GM23338 (cell line): ENCODE measurements at places on chromosomes 3 and 15. TPM values are rescaled to one million over a fixed set of nuclear protein-coding genes. Genes with fewer than 3 reads are reported as not detected.

- no peak for DNase-seq
- H3K4me3 ChIP-seq: no peak overlapping the region
- H3K27me3 ChIP-seq: no peaks in the 10 kb centered on the region
- peaks cover 18% of the 10 kb centered on the region; the same call in 1 of the 2 replicates for H3K4me1 ChIP-seq
- no peaks in the 10 kb centered on the region for H3K36me3 ChIP-seq
Measured at GRCh38 chr3:72034986-72035385, 250.0 kb upstream of the PROK2 start.

DNA sequence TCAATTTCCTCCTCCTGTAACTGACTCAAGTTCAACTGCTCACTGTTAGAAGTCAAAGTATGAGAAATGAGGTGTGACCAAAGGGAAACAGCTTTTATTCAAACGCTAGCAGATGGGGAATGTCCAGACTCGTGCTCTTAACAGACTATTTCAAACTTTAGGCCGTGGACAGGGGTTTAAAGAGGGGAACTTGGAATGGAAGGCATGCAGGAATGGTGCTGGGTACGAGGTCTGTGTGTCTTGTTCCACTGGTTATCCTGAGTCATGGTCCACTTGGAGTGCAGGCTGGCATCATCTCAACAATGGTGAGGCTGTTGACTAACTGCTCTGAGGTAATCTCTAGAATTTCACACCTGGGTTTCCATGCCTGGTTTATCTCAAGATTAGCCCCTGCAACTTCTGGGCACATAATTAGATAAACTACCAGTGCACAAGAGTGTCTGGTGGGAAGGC, 22.9 kb upstream of the DNAAF4 start:
- no peak overlapping the region for H3K4me3 ChIP-seq
- no peaks in the 10 kb centered on the region for H3K4me1 ChIP-seq
- H3K36me3 ChIP-seq: no peaks in the 10 kb centered on the region

- H3K4me3 ChIP-seq: no peak overlapping the region
- H3K36me3 ChIP-seq: no peaks in the 10 kb centered on the region
- no peak overlapping the region for H3K27ac ChIP-seq
- H3K4me1 ChIP-seq: peaks cover 5% of the 10 kb centered on the region
- no peak for DNase-seq
Measured at GRCh38 chr3:9930804-9931418, 2.7 kb upstream of the CRELD1 start.

DNA sequence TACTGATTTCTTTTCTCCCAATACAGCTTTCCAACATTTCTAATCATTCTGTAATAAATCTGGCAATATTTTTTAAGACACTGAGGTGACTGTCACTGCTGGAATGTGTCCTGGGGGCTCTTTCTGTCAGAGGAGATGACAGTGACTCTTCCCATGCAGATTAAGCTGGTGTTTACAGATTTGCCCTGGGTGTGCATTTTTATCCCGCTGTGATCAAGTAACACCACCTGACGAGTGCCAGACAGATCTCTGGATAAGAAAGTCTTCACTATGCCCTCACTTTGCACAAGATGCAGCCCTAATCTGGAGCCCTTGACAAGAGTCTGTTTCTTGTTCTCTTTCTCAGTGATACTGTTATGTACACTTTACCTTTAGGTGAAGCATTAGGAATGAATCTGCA, 477.7 kb downstream of the ZIC1 start:
- no peaks in the 10 kb centered on the region for H3K4me1 ChIP-seq
- H3K27ac ChIP-seq: no peak overlapping the region
- no peaks in the 10 kb centered on the region for H3K27me3 ChIP-seq
- DNase-seq: no peak

GRCh38 chr3:118900737-118901525, 133.7 kb downstream of the IGSF11 start:
- no peak overlapping the region for H3K27ac ChIP-seq
- no peaks in the 10 kb centered on the region for H3K36me3 ChIP-seq
- DNase-seq: no peak
- H3K27me3 ChIP-seq: no peaks in the 10 kb centered on the region
- H3K4me3 ChIP-seq: no peak overlapping the region

- H3K36me3 ChIP-seq: no peaks in the 10 kb centered on the region
- no peak overlapping the region for H3K27ac ChIP-seq
- no peak overlapping the region for H3K4me3 ChIP-seq
- no peaks in the 10 kb centered on the region for H3K4me1 ChIP-seq
Measured at GRCh38 chr15:100537331-100537730, 8.6 kb upstream of the CERS3 start.

DNA sequence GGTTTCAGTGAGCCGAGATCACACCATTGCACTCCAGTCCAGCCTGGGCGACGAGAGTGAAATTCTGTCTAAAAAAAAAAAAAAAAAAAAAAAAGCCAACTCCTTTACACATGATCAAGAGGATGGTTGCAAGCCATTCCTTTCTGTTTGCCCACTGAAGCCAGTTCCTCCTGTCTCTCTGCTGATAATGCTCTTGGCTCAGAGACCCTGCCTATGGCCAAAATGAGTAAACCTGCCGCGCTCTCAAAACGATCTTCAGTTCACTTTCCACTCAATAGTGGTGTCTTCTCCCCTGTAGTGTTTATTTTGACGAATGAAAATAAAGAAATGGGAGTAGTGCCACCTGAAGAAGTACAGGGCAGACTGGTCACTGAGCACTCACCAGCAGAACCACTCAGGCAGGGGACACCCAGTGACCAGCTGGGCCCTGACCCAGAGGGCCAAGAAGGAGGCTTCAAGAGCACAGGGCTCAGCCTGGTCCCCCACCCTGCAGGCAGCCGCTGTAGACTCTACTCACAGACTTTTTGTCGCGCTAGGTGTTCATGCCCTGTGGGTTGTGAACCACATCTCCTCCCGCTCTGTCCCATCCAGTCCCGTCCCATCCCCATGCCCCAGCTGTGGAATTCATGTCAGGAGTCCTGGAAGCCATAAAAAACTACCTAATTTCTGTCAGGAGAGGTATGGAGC, 23.6 kb downstream of the GRAMD2A start:
- no peak overlapping the region for H3K27ac ChIP-seq
- H3K4me1 ChIP-seq: no peaks in the 10 kb centered on the region
- H3K4me3 ChIP-seq: no peak overlapping the region
- H3K36me3 ChIP-seq: no peaks in the 10 kb centered on the region
- DNase-seq: no peak

GRCh38 chr15:54064365-54064764, 86.1 kb downstream of the UNC13C start:
- no peak for DNase-seq
- H3K27ac ChIP-seq: no peak overlapping the region
- H3K36me3 ChIP-seq: 0 out of 2 replicates have a peak, but pooled peaks cover 3% of the 10 kb centered on the region
- no peak overlapping the region for H3K4me3 ChIP-seq
- H3K27me3 ChIP-seq: no peaks in the 10 kb centered on the region

DNA sequence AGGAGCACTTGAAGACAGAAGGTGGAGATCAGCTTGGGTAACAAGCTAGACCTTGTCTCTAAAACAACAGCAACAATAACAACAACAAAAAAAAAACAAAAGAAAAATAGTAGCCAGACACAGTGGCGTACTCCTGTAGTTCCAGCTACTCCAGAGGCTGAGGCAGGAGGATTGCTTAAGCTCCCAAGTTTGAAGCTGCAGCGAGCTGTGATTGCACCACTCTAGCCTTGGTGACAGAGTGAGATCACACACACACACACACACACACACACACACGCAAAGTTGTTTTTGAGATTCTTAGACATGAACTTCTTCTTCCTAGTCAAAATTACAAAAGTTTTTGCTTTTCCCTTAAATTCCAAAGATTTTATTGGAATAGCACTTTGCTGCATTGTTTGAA, 93.0 kb upstream of the IGSF10 start:
- DNase-seq: no peak
- H3K4me3 ChIP-seq: no peak overlapping the region
- H3K27me3 ChIP-seq: no peaks in the 10 kb centered on the region
- H3K4me1 ChIP-seq: peaks cover 9% of the 10 kb centered on the region
- no peaks in the 10 kb centered on the region for H3K36me3 ChIP-seq
- H3K27ac ChIP-seq: no peak overlapping the region

- no peaks in the 10 kb centered on the region for H3K27me3 ChIP-seq
- no peak for DNase-seq
- peaks cover 30% of the 10 kb centered on the region; the same call in 1 of the 2 replicates for H3K36me3 ChIP-seq
- no peak overlapping the region for H3K4me3 ChIP-seq
Measured at GRCh38 chr3:150582620-150583019, 20.5 kb upstream of the SELENOT start.

DNA sequence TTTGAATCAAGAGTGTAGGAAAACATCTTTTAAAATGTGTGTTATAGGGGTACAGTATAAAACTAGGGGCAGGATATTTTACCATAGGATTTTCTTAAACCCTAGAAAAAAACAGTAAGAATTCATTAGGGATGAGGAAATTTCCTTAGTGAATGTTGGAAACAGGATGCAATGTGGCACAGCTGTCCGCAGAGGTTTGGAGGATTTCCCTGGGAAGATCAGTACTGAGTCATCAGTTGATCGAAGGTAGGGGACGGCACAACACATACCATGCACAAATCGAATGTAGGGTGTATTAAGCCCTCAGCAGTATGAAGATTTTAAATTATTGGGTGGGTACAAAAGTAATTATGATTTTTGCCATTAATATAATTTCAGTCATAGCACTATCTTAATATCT, 49.9 kb downstream of the FNDC3B start:
- H3K27ac ChIP-seq: no peak overlapping the region
- no peak overlapping the region for H3K4me3 ChIP-seq
- H3K36me3 ChIP-seq: no peaks in the 10 kb centered on the region
- H3K4me1 ChIP-seq: peaks cover 39% of the 10 kb centered on the region
- H3K27me3 ChIP-seq: no peaks in the 10 kb centered on the region
- DNase-seq: no peak

GRCh38 chr15:85741021-85741421, 53.7 kb downstream of the KLHL25 start:
- no peak overlapping the region for H3K27ac ChIP-seq
- no peak overlapping the region for H3K4me3 ChIP-seq
- peak; percentile 49 for DNase-seq
- no peaks in the 10 kb centered on the region for H3K27me3 ChIP-seq
- 0 out of 2 replicates have a peak, but pooled peaks cover 3% of the 10 kb centered on the region for H3K4me1 ChIP-seq

DNA sequence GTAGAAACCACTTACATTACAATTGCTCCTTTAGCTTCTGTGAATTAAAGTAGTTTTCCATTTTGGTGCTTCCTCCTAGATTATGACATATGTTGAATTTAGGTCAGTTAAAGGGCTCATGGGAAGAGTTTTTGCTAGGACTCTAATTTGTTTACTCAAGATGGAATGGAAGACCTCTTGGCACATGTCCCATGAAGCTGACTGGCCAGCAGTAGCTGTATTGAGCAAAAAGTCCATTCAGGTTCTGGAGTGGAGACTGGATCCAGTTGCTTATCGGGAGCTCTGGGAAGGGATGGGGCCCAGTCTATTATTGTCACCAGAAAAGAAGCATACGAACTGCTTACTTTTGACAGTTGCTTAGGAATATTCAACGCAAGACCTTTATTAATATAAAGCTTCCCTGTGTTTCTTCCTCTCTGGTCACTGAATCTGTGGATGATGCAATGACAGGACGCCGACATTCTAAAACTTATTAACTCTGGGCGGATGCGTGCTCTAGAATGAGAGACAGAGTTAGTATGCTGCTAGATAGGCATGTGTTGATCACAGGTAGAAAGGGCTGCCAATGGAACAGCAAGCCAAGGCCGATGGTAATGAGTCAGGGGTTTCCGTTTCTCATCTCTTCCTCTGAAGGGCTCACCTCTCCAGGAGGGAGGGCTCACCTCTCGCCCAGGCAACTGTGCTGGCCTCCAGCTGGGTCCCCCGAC, 155.8 kb downstream of the NR1D2 start:
- peaks cover 5% of the 10 kb centered on the region; the same call in 1 of the 2 replicates for H3K4me1 ChIP-seq
- H3K27ac ChIP-seq: no peak overlapping the region
- H3K36me3 ChIP-seq: no peaks in the 10 kb centered on the region
- no peak overlapping the region for H3K4me3 ChIP-seq

- H3K36me3 ChIP-seq: no peaks in the 10 kb centered on the region; the same call in 1 of the 2 replicates
- no peak overlapping the region for H3K27ac ChIP-seq
- no peak overlapping the region for H3K4me3 ChIP-seq
- H3K27me3 ChIP-seq: peaks cover 6% of the 10 kb centered on the region
Measured at GRCh38 chr3:193768070-193768394, 175.0 kb downstream of the OPA1 start.

DNA sequence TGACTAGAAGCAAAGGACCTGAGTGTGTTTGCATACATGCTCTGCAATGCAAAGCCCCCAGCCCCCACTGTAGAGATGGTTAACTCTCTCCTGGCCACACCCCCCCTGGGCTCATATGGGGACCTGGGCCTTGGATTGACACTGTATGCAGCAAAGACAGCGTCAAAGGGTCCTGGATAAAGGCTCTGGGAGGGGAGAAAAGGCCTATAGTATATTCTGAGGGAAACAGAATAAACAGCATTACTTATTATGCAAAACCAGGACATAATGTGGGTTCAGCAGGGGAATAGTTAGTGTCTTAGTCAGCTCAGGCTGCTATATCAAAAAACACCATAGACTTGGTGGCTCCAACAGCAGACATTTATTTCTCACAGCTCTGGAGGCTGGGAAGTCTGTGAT, 158.7 kb downstream of the APBA2 start:
- H3K4me3 ChIP-seq: no peak overlapping the region
- H3K36me3 ChIP-seq: no peaks in the 10 kb centered on the region

DNA sequence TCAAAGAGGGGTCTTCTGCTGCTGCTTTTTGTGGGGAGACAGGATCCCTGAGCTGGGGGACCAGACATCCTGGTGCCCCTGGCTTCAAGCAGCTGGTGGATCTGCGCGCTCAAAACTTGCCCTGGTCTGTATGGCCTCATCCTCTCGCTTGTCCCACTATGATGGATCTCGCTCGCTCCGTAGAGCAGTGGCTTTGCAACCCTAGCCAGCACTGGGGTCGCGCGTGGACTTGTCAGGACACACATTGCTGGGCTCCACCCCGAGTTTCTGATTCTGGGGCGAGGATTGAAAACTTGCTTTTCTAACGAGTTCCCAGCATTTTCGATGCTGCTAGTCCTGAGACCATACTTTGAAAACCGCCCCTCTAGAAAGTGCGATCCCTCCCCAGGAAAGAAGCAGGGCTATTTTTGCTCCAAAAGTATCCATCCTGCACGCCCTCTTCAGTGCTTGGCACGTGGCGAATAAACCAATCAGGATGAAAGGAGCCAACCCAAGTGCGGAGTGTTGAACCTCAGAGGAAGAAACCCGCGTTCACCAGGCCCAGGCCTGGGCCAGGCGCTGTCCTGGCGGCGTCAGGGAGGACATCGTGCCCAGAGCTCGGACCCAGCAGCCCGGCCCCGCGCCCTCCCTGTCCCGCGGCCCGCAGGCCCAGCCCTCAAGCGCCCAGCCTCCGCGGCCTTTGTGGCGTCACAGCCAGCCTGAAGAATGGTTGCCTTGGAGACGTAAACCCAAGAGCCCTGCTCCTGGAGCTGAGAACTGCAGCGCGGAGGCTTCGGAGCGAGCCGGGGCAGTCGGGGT, at the start of gene CFAP100:
Gene CFAP100, plus strand, starts transcription at position 731 of the 798 bp plus-strand sequence. CDS start 1,092 bp downstream, outside the sequence.
- no peak within 1 kb of the TSS for H3K27ac ChIP-seq
- no peaks in the 10 kb centered on the region for H3K36me3 ChIP-seq
- H3K4me1 ChIP-seq: peaks cover 4% of the 10 kb centered on the region; the same call in 1 of the 2 replicates
- peaks cover 42% of the 10 kb centered on the region for H3K27me3 ChIP-seq
- peak within 1 kb of the TSS; percentile 60 for H3K4me3 ChIP-seq
- peak; percentile 95 for DNase-seq

GRCh38 chr3:61871644-61872043, 310.3 kb downstream of the PTPRG start:
- peak overlapping the region; percentile 99 for H3K27ac ChIP-seq
- peak; percentile 62 for DNase-seq
- no peaks in the 10 kb centered on the region for H3K36me3 ChIP-seq
- H3K27me3 ChIP-seq: no peaks in the 10 kb centered on the region
- peak overlapping the region; percentile 9; the same call in 1 of the 2 replicates for H3K4me3 ChIP-seq

The GOLGA6L9 gene
- polyA plus RNA-seq: 9.6 and 11.0 TPM in 2 replicates

The FMN1 gene
- polyA plus RNA-seq: 0.71 and 1.2 TPM in 2 replicates

The NMNAT3 gene
- polyA plus RNA-seq: 8.2 and 8.3 TPM in 2 replicates

The ZBED2 gene
- not detected in 2 replicates for polyA plus RNA-seq

The VWA5B2 gene
- not detected in 2 replicates for polyA plus RNA-seq
